ENCODE measurements at places on chromosomes 11 and 22.

DNA sequence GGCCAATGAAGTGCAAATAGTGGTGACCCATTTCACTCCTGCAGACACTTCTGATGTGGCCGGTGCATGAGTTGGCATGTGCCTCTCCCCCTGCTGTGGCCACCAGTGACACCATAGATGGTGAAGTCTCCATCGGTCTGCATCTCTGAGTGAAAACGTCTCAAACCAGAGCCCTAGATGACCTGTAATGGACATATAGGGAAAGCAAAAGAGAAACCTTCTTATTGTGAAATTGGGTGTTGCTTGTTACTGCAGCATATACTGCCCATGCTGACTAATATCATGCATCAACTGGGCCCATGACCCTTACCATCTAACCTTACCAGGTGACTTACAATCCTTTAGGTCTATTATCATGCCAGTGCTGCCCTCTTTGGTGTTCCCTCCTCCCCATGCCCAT lies 11.7 kb upstream of the VPS37C start:
- no peak for DNase-seq

GRCh38 chr22:47710135-47710534 lies 947.7 kb downstream of the TBC1D22A start:
- no peak for DNase-seq

DNA sequence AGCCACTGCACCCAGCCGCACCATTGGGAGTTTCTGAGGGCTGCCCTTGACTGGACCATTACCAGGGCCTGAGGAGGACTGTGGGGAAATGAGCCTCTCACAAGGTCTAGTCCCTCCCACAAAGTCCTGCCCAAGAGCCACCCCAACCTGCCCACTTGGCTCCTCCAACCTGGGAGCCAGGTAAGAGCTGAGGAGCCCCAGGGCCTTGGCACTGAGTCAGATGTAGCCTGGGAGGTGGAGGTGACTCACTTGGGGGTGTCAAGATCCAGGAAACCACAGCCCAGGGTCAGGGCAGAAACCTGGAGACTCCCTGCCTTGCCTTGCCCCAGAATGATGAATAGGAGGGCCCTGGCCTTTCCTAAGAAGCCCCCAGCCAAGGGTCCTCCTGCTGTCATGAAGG lies 25.8 kb upstream of the P2RY2 start:
- DNase-seq, result no peak

DNA sequence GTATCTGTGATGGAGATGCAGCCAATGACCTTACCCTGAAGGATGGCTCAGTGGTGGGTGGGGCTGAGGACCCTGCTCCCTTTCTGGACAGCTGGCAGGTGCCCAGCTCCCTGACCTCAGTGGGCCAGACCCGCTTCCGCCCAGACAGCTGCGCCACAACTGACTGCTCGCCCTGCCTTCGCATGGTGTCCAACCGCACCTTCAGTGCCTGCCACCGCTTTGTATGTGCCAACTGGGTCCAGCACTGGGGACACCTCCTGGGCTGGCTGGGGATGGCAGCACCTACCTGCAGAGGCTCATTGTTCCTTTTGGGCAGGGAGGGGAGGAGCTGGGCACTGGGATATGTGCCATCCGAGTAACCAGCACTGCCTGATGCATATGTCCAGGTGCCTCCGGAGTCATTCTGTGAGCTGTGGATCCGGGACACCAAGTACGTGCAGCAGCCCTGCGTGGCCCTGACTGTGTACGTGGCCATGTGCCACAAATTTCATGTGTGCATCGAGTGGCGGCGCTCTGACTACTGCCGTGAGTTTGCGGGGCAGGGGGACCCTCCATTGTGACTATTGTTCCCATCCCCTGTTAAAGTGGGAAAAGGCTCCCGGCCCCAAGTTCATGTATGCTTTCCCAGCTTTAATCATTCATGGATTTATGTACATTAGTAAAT lies 84.8 kb downstream of the OTOG start:
- DNase-seq, result no peak

DNA sequence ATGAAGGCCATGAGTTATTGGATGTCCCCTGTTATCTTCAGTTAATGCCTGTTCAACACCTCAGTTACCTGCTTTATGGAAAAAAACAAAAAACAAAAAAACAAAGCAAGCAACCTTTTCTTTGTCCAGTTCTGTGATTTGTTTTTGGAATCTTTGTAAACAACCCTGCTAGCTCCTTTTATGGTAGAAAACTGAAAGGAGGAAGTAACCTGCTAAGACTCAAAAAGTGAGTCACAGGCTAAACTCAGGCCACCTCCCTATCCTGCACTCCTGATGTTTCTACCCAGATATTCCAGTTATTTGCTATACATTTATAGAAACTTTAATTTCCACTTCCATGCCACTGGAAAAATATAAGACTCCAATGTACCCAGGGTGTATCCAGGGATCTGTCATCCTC lies 20.6 kb upstream of the TLCD5 start:
- DNase-seq, result no peak

- DNase-seq, result no peak
These were observed 868.5 kb upstream of the TENM4 start for GRCh38 chr11:80309301-80309700.

DNA sequence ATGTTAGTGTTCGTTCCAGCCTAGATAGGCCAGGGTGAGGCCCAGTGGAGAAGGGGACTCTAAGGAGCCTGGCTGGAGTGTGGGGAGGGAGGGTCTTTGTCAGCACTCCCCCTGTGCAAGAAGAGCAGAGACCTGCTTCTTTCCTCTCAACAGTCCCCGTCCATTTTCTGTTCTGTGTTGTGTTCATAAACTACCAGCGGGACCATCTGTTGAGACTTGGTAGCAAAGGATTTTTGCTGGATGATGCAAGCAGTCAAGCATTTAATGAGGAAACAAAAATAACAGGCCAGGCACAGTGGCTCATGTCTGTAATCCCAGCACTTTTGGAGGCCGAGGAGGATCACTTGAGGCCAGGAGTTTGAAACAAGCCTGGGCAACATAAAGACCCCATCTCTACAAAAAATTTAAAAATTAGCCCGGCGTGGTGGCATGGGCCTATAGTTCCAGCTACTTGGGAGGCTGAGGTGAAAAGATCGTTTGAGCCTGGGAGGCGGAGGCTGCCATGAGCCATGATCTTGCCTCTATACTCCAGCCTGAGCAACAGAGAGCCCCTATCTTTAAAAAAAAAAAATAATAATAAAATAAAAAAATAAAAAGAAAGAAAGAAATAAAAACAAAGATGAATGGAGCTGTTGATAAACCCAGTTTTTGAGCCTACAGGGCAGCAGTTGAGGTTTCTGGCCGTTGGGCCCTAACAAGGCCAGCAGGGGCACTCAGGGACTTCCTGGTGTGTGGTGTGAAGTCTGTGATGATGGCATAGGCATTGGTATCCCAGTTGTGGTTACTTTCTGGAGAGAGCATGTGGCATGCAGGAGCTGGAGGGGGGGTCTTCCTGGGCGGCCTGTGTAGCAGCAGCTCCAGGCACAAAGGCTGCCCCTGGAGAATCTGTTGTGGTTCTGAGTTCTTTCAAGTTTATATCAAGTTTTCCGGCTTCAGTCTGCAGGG lies 1.7 kb upstream of the TXNRD2 start:
- no peak for DNase-seq

DNA sequence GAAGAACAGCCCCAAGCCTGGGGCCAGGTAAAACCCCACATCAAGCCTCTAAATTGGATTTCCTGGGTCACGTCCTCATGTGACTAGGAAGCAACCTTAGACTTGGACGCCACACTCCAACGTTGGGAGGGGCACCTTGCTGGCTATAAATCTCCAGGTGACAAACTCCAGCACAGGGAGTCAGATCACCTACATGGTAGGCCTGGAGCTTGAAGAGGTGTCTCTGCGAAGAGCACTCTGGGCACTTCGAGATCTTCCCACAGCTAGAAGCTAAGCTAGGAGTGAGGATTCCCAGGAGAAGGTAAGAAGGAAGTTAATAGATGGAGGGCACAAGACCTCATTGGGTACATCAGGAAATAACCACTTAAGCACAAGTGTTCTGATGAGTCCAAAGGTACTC lies 77.1 kb upstream of the GNAZ start:
- no peak for DNase-seq

- DNase-seq, result no peak
These were observed 4.8 kb downstream of the MAPK1 start for GRCh38 chr22:21862386-21863245.

DNA sequence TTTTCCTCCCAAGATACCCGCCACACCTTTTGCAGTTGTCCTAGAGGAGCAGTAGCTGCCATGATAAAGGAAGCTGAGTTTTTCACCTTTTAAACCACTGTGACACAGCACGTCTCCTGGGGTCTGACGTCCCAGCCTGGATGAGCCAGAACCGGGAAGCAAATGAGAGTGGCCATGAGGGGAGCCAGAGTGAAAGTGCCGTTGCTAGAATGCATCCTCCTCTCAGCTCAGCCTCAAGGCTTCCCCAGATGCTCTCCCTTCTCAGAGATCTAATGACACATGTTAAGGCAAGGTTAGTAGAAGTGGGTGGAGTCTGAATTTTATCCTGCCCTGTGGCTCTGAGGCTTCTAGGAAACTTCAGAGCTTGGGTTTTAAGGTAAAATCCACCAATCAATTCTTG lies 23.4 kb upstream of the HTR3A start:
- no peak for DNase-seq

- no peak for DNase-seq
These were observed 16.3 kb upstream of the WNT7B start for GRCh38 chr22:45993143-45993692.

DNA sequence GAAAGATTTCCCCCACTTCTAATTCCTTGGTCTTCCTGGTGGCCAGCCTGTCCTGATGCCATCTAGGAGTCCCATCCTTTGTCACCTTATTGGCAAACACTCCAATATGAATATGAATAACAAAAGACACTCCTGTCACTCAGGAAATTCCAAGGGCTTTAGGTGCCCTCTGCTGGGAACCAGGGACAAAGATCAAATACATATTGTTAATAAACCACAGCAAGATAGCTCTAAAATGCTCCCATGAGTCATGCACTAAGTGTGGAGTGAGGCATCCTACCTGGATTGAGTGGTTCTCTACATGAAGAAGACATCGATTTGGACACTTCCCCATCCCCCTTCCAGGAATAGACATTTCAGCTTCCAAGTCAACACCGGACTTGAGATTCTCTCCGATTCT lies 823.6 kb downstream of the TBC1D22A start:
- DNase-seq, result no peak

DNA sequence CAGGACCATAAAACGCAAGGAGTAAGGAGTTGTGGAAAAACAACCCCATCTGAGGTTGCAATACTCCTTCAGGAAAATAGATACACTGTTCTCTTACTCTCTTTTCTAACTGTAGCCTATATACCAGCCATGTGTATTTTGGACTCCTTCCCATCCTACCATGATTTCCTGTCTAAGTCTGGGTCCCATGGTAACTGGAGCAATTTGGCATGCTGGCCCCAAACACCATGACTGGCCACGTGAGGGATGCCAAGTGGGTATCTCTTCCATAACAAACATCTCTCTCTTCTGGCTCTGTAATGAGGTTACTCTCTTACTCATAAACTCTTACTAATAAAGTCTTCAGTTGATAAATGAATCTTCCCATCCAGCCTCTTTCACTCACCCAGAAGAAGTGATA lies 26.5 kb downstream of the ABTB2 start:
- DNase-seq, result no peak

- DNase-seq, result no peak
These were observed 60.2 kb downstream of the LRRC32 start for GRCh38 chr11:76610371-76610770.

- DNase-seq, result no peak
These were observed 79.0 kb upstream of the SHISAL1 start for GRCh38 chr22:44391481-44392445.

- no peak for DNase-seq
These were observed 73.0 kb downstream of the RSF1 start for GRCh38 chr11:77747381-77747969.

All from stimulated activated CD4-positive, alpha-beta T cell treated with anti-CD3 and anti-CD28 coated beads, Interleukin-1b, Interleukin-23, amount 100 ng/mL, for 1 hour (primary cell).